ENCODE measurements at places on chromosomes 13 and 19. TPM values are rescaled to one million over a fixed set of nuclear protein-coding genes. Genes with fewer than 3 reads are reported as not detected.

Gene GRK1
- not detected for total RNA-seq

Gene ERFL
- not detected for total RNA-seq

Gene PLIN5
- total RNA-seq, result 3.0 TPM

Gene LILRA1
- total RNA-seq, result 1.1 TPM

Gene CEACAM7
- 1.1 TPM for total RNA-seq

Gene PSMD8
- 139 TPM for total RNA-seq

Gene SIN3B
- total RNA-seq, result 23.9 TPM

Gene PLA2G4C
- total RNA-seq, result 13.0 TPM

Gene ZNF112
- 3.3 TPM for total RNA-seq

Gene KIR2DL3
- total RNA-seq, result not detected

Gene S1PR4
- total RNA-seq, result 0.33 TPM

Gene ADAT3
- total RNA-seq, result 2.2 TPM

Gene ZNF77
- 6.1 TPM for total RNA-seq

Gene NKPD1
- total RNA-seq, result not detected

Gene ANKLE1
- total RNA-seq, result 1.1 TPM

Gene NLRP7
- total RNA-seq, result not detected

Gene STARD13
- 81.3 TPM for total RNA-seq

Gene RASA3
- 15.0 TPM for total RNA-seq

Gene FCER2
- 0.66 TPM for total RNA-seq

Gene ACER1
- total RNA-seq, result not detected

Gene KLF2
- 17.1 TPM for total RNA-seq

Gene PRTN3
- total RNA-seq, result not detected

Gene ZNF222
- total RNA-seq, result 2.1 TPM

Gene SOX1
- 0.36 TPM for total RNA-seq

Gene MEIOSIN
- total RNA-seq, result not detected

Gene DDX39A
- total RNA-seq, result 43.8 TPM

Gene KCTD4
- total RNA-seq, result 1.8 TPM

Gene NPAS1
- not detected for total RNA-seq

Gene IGFL2
- 1.8 TPM for total RNA-seq

Gene ADGRE3
- not detected for total RNA-seq

Gene SIGLEC11
- total RNA-seq, result 2.5 TPM

Gene POLD1
- total RNA-seq, result 10.0 TPM
